ENCODE measurements at places on chromosomes 1 and 21. TPM values are rescaled to one million over a fixed set of nuclear protein-coding genes. Genes with fewer than 3 reads are reported as not detected.

ARMH1 gene
- polyA plus RNA-seq, result 0.71 TPM

WNT3A gene
- polyA plus RNA-seq, result 0.69 TPM

CDC14A gene
- polyA plus RNA-seq, result 1.0 TPM

SLC6A17 gene
- polyA plus RNA-seq, result 0.19 TPM

TRPM2 gene
- polyA plus RNA-seq, result 1.7 TPM

AGT gene
- polyA plus RNA-seq, result 0.12 TPM

LCE2C gene
- not detected for polyA plus RNA-seq

NENF gene
- 39.9 TPM for polyA plus RNA-seq

GPR52 gene
- polyA plus RNA-seq, result 0.18 TPM

TGFBR3 gene
- 3.8 TPM for polyA plus RNA-seq

EPHB2 gene
- polyA plus RNA-seq, result 0.08 TPM

ACTA1 gene
- 0.35 TPM for polyA plus RNA-seq
